ENCODE measurements at places on chromosomes 6 and 20. TPM values are rescaled to one million over a fixed set of nuclear protein-coding genes. Genes with fewer than 3 reads are reported as not detected.

Gene WFDC12
- not detected for total RNA-seq

Gene MUC22
- total RNA-seq = not detected

DNA sequence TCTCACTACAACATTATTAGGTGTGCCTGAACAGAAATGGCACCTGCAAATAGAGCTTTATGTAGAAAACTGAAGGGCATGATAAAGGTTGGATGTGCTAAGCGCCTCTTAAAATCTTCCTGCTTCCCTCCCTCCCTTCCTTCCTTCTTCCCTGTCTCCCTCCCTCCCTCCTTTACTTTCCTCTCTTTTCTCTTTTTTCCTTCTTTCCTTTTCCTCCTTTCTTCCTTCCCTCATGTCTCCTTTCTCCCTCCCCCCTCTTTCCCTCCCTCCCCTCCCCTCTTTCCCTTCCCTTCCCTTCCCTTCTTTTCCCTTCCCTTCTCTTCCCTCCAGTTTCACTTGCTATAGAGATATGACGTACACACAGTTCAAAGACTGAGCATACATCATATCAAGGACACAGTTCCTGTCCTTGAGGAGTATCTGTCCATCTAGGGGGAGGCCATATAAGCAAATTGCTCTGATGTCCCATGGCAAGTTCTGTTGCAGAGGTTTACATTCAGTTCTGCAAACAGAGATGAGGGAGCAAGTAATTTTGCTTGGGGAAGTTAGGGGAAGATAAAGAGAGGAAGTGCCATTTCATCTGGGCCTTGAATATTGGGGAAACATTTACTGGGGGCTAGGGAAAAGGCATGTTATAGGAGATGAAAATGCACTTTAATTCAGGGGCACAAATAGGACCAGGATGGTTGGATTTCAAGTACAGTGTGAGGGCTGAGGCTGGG, 79.0 kb upstream of the EEF1E1 start:
- no peak for DNase-seq

GRCh38 chr6:74333406-74333805, 637.4 kb downstream of the CD109 start:
- DNase-seq = no peak

Gene AVP
- not detected for total RNA-seq

- DNase-seq = no peak
These were observed 3.5 kb upstream of the BPI start for GRCh38 chr20:38300438-38300837.

DNA sequence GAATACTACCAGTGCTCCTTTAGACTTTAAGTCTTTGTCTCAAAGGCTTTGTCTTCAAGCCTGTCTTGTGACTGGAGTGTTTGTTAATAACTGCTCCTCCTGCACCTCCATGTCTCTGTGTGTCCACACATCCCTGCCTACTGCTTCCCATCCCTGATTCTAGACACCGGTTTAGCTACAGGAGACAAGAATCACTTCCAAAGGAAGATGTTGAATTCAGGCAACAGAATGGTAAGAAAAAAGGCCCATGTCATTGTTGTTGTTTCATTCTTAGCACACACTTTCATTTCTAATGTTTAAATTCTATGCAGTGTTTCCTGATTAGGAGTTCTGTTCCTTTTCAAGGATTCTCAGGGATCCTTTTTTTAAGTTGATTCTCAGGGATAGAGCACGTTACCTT, 293.6 kb upstream of the STXBP5 start:
- DNase-seq = no peak

DNA sequence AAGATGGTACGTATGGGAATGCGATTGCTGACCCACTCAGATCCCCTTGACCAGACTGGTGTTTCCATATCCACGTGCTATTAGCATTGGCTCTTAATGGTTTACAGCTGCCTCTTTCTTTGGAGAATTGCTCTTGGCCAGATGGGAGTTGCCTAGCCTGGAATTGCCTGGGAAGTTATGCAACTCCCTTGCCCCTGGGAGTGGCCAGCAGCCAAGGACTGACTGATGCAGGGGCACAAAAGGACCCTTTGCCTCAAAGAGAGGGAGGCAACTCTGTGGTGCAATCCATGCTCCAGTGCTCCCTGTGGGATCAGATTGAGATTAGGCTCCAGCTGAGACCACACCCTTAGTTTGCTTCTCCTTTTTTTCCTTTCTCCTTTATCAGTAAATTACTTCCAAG, 203.5 kb upstream of the JAG1 start:
- no peak for DNase-seq

DNA sequence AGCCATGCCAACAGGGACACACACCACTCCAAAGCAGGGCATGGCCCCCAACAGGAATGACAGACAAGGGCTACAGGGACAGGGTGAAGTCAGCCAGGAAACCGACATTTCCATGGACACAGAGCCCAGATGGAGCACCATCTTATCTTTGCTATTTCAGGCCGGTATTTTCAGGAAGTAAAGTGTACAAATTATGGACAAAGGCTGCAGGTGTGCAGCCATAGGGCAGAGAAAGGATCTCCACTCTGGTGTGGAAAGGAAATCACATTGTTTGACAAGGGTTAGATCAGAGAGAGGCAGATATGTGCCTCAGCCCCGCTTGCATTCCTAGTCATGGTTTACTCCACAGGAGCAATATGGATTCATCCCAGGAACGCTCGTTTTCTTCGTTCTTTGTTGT, 81.7 kb upstream of the SLC22A23 start:
- DNase-seq = no peak

DNA sequence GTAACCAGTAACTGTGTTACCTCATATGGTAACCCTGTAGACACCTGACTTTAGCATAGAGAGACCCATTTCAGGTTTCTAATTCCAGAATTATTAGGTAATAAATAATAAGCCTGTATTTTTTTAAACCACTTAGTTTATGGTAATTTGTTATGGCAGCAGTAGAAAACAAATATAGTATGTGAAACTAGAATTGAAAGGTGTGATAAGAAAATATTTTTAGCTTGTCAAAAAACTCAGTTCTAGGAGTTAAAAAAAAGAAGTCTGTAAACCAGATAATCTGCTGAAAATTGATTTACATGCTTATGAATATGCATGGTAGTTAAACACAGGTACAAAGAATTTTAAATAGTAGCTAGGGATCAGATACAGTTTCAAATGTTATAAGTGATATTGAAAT, 695.0 kb upstream of the GJE1 start:
- no peak for DNase-seq

DNA sequence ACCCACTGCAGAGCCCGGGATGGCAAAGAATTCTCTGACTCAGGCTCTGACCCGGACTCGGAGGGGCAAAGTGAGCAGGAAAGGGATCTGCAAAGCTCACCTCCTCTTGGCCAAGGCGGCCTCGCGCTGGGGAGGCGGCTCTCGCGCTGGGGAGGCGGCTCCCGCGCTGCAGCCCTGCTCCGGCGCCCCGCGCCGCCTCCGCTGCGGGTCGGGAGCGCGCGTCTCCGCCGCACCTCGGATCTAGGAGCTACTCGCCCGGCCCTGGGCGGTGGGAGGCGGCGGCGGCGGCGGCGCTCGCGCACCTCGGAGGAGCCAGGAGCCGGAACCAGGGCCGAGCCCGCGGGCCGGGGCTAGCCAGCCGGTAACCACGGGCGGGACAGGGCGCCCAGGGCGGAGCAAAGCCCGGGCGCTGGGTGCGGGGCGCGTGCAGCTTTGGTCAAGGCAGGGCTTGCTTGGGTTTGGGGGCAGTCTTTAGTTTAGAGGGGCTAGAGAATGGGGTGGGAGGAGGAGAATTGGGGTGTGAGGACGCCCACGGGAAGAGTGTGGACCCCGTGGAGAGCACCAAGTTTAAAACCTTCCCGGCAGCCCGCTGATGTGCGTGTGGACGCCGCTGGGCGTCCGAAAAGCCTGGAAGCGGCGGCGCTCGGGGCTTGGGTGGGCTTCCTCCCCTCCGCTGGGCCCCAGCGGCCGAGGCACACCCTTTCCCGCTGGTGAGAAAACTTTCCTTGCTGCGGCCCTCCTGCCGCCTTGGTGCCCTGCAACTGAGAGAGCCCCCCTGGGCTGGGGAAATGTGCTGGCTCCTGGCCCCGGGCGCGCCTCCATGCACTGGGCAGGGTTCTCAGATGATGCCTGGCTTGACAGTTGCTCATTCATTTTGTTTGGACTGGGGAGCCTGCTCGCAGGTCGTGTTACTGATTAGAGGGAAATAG, at the start of gene MRAP2:
Gene MRAP2 (plus strand): TSS at position 250 of the 929 bp plus-strand sequence. CDS start 21,547 bp downstream, outside the sequence.
- peak; percentile 62 for DNase-seq

Gene DOP1A
- total RNA-seq = 12.4 TPM

Gene SAMD5
- 0.97 TPM for total RNA-seq

DNA sequence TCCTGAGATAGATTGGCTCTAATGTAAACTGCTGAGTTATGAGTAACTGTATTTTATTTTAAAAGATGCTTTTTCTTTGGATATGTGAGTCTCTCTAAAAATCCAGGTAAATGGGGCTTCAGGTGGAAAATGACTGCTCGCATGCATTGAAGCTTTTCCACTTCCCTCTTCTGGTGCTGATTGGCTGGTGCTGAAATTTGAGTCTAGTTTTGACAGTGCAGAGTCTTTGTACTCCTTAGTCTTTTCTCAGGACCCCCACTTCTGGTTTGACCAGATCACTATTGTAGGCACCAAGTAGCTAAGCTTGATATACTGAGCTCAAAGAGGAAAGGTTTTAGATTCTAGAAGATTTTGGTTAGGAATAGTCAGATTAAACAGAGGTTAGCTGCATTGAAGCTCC, 60.7 kb upstream of the TULP4 start:
- DNase-seq = no peak

DNA sequence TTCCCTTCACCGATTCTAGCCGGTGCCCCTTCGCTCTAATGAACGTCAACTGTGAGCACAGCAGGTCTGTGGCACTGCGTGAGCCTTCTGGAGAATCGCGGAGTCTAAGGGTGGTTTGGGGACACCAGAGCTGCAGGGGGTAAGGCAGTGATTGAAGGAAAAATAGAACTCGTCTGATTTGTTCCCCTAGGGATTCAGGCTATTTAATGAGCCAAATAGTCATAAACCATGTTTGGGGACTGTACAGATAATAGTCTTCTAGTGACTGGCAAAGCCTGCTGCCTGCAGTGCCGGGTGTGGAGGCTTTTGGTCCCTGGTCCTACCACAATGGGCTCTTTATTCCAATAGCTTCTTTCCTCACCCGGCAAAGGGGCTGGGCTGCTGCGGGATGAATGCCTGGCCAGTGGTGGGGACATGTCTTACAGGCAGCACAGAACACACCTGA, 11.1 kb upstream of the NTSR1 start:
- no peak for DNase-seq

GRCh38 chr6:166540631-166541331, 45.7 kb downstream of the RAMACL start:
- no peak for DNase-seq

DNA sequence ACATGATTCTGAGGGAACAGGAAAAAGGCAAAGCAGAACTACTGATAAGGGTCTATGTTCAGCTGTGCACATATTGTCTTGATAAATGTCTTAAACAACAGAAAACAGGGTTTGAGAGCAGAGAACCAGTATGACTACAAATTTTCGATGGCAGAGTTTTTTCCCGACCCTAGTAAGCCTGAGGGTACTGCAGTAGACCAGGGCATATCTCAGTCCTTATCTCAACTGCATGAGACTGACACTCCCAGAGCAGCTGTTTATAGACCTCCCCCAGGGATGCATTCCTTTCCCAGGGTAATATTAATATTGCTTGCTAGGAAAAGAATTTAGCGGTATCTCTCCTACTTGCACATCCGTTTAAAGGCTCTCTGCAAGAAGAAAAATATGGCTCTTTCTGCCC, 1176.8 kb upstream of the ADGRB3 start:
- no peak for DNase-seq

Gene CFB
- total RNA-seq = 2.6 TPM

DNA sequence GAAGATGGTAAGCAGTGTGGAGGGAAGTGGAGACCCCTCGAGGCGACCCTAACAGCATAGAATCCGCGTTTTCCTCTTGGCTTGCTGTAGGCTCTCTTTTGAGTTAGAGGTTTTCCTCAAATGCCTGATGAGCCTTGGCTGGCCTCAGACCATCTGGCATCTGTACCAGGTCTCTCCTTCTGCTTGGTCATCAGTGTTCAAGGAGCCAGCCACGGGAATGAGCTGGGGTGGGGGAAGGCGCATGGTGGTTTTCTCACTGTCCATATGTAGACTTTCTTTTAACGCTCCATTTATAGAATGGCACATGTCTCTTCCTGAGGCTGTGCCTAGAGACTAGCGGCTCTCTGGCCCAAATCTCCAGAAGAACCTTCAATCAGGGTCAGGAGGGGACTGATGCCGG, 8.1 kb upstream of the GUCA1A start:
- no peak for DNase-seq

GRCh38 chr6:14020551-14020950, 95.8 kb downstream of the RNF182 start:
- no peak for DNase-seq

DNA sequence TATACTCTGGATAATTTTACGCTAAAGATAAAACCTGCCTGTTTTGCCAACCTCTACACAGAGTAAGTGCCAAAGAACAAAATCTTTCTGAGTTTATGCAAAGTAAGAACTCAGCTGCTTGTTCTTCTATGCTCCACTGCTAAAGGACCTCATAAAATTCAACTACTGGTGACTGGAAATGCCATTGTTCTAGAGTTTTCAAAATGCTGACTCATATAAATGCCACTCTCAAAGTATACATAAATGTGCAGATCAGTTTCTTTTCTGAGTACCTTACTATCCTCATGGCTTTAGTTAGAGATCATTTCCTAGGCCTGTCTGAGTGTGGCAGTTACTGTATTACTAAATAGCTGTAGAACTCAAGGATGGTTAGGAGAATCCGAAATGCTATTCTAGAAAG, 45.6 kb downstream of the LYRM4 start:
- no peak for DNase-seq

Gene POU3F2
- total RNA-seq = not detected

Gene OR12D1
- not detected for total RNA-seq

DNA sequence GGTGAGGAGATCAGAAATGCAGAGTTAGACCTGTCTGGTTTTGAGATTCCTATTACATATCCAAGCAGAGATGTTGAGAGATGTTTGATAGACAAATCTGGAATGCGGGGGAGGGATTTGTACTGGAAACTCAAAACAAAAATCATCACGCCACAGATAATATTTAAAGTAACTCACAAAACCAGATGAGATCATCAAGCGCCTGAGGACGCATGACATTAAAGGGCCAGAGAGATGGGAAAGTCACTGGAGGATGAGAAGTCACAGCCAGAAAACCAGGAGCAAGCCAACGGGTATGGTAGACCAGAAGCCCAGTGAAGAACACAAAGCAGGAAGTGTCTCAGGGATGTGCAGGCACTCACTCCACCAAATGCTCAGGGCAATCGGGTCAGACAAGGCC, 87.7 kb downstream of the DLL1 start:
- DNase-seq = no peak

GRCh38 chr6:27468334-27468733, 4.6 kb downstream of the ZNF184 start:
- no peak for DNase-seq

- no peak for DNase-seq
These were observed 48.1 kb upstream of the MDGA1 start for GRCh38 chr6:37745748-37746147.

Gene FLRT3
- 5.0 TPM for total RNA-seq

Data from HT-29 (cell line).